ENCODE measurements at places on chromosomes 12 and 14.

GRCh38 chr14:63672417-63673180 is 30.9 kb upstream of the WDR89 start:
- no peak for DNase-seq

- DNase-seq = no peak
Measured at GRCh38 chr14:43406931-43407330, 1100.2 kb downstream of the FSCB start.

GRCh38 chr12:92595663-92596062 is 107.1 kb upstream of the PLEKHG7 start:
- no peak for DNase-seq

DNA sequence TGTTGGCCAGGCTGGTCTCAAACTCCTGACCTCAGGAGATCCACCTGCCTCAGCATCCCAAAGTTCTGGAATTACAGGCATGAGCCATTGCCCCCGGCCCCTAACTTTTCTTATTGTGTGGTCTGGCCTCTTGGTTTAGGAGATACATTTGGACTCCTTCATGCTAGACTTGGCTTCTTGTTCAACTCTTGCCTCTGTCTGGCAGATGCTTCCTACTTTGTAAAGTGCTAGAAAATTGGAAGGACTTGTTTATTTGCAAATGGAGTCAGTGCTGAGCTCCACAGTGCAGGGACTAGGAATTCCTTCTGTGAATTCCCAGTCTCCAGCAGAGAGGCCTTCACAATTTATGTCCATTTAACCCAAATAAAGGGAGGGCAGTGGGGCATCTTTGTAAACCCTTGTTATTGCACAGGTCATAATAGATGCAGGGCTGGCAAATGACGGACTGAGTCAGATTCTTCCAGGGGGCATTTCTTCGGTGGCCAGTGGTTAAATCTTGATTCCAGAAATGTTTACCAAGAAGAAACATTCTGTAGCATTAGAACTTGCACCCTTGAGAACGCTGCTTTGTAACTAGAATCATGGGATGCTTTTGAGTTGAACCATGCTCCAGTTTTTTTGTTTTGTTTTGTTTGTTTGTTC is 73.8 kb upstream of the TBX3 start:
- DNase-seq = no peak

DNA sequence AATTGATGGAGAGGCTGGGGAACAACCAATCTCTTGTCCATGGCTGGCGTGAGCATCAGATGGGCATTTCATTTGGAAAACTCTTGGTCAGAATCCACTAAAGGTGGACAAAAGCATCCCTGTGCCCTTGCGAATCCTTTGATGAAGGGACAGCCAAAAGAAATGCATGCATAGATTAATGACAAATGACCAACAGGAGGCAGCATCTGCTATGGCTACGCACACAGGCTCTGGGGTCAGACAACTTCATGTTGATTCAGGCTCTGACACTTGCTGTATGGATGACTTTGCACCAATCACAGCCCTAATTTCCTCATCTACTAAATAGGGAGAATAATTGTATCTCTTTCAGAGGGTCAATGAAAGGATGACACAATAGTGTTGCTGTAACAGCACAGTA is 117.5 kb downstream of the ASCL4 start:
- no peak for DNase-seq

GRCh38 chr12:113290506-113290905 is 44.4 kb downstream of the SLC8B1 start:
- DNase-seq = no peak

DNA sequence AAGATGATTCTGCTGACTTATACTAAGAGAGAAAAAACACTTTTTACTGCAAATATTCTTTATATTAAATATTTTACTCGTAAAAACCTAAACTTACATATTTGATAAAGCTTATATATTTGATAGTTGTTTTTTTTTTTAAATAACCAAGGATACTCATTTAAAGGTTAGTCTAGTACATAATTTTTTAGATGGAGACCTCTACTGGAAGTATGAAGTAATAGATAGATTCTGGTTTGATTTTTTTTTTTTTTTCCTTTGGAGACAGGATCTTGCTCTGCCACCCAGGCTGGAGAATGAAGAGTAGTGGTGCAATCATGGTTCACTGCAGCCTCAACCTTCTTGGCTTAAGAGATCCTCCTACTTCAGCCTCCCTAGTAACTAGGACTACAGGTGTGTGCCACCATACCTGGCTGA is 16.4 kb downstream of the ARID2 start:
- DNase-seq = no peak

DNA sequence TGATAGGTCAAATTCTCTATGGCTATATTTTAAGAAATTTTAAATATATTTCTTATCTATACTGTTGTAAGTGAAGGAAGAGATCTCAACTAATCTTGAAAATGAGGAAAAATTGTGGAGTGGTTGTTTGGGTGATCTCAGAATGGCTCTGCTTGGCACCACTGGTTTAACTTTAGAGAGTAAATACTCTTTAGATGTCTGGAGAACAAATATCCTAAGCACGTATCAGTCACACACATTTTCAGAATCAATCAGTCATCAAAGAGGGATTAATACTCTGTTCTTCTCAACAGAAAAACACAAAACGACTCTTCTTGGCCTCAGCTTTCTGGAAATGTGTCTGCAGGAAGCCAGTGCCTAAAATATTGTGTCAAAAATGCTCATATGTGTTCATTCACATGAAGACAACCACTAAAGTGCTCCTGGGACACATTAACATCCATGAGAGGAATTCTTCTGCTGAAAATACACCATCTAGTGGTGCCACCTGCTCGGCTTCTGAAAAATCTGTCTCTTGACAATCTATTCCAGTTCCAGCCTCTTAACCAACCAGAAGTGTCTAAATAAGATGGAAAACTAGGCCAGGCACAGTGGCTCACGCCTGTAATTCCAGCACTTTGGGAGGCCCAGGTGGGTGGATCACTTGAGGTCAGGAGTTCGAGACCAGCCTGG is 81.1 kb upstream of the CCDC198 start:
- DNase-seq = no peak

DNA sequence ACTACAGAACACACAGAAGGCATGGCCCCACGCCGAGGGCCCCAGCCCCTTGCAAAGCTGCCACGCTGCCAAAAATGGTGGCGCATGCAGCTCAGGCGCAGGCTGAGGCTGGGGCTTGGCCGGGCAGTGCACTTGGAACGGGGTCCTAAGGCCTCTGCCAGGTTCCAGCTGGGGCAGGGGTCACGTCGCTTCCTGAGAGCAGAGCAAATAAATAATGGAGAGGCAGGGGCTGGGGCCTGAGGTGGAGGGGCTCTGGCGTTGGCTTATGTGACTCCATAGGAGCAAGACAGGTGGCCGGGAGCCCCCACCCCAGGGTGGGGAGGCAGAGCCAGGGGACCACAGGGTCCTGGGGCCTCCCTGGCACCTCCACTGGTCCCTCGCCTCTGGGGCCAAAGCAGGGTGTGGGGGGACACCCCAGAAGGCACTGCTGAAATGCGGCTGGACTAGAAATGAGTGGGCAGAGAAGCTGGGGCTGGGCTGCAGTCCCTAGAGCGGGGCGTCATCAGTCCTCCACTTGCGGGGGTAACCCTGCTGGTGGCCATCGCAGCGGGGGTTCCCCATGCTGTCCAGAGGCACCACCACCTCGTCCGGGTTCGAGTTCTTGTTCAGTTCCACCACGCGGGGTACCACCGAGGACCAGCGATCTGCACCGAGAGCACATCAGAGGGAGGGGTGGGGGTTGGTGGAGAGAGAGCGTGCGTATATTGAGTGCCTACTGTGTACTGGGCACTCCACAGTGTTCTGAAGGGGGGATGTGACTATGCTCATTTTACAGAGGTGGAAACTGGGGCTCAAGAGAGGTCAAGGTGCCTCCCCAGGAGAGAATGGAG is 49.8 kb downstream of the TRPV4 start:
- no peak for DNase-seq

GRCh38 chr12:104510145-104510872 is 53.6 kb downstream of the CHST11 start:
- DNase-seq = no peak

GRCh38 chr14:84129941-84130340 is 1400.0 kb upstream of the FLRT2 start:
- DNase-seq = no peak

DNA sequence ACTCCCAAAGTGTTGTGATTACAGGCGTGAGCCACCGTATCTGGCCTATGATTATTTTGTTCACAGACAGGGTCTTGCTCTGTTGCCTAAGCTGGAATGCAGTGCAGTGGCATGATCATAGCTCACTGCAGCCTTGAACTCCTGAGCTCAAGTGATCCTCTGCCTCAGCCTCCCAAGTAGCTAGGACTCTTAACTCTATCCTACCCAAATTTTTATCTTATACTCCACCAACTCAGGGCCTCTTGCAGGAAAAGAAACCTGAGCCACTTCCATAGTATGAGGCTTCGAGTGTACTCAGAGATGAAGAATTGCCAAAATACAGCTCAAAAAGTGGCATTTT is 828 bp downstream of the MMAB start:
- no peak for DNase-seq

GRCh38 chr14:35079742-35080141 is 33.7 kb downstream of the FAM177A1 start:
- DNase-seq = no peak

DNA sequence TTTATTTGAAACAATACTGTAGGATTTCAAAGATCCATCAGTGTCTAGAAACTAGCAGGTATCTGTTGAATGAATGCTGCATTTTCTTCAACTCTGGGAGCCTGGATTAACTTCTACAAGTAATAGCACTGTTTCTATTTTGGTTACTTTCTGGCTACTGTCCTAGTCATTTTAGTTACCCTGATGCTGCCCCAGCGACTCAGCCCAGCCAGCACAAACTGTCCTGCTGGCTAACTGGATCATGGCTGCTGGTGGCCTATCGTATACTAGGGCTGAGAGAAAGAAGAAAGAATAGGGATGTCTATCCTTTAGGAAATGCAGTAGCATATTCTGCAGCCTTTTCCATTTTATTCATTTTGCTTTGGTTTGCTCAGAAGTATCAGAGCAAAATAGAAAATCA is 53.9 kb downstream of the NTN4 start:
- DNase-seq = no peak

DNA sequence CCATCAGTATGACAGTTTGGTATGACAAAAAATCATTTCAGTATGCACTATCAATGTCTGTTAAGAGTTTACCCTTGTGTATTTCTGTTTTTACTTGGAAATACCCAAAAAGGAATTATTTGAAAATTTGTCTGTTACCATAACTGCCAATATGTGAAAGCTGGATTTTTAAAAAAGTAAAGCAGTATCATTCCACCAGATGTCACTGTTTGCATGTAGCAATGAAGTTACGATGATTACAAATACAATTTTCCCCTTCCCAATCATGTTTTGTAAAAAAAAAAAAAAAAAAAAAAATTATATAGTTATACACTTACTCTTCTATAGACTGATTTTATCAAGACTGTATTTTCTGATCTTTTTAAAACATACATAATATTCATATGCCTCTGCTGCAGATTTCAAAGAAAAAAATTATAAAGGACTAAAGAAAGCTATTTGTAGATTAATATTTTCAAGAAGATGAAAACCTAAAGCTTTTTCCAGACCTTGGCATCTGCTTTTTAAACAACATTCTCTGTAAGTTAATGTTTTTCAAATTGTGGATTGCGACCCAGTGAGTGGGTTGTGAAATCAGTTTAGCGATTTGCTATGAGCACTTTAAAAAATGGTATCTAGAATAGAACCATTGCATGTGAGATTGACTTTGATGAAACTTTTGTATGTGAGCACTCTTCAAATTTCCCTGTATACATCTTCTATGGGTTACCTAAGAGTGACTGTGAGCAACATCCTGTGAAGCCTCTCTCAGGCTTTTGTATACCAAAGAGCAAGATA is 114.2 kb downstream of the TTC6 start:
- DNase-seq = peak; percentile 1

- no peak for DNase-seq
Measured at GRCh38 chr12:28114488-28114887, 75.8 kb upstream of the CCDC91 start.

GRCh38 chr12:21892341-21892740 is 48.9 kb downstream of the ABCC9 start:
- DNase-seq = no peak

DNA sequence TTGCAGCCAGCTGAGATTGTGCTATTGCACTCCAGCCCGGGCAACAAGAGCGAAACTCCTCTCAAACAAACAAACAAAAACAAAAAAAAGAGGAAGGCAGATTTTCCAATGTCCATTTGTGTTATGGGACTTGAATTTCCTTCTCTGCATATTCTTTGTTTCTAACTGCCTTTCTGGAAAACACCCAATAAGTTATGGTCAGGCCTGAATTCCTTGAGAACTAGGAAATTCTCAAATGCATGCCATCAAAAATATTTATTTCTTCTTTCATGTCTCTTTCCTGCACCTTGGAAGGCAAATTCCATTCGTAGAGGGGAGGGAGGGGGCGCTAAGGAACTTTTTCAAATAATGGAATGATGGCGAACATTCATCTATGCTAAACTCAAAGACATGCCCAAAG is 117.6 kb upstream of the TMCC3 start:
- no peak for DNase-seq

- no peak for DNase-seq
Measured at GRCh38 chr14:104732931-104733681, 9.1 kb downstream of the ADSS1 start.

DNA sequence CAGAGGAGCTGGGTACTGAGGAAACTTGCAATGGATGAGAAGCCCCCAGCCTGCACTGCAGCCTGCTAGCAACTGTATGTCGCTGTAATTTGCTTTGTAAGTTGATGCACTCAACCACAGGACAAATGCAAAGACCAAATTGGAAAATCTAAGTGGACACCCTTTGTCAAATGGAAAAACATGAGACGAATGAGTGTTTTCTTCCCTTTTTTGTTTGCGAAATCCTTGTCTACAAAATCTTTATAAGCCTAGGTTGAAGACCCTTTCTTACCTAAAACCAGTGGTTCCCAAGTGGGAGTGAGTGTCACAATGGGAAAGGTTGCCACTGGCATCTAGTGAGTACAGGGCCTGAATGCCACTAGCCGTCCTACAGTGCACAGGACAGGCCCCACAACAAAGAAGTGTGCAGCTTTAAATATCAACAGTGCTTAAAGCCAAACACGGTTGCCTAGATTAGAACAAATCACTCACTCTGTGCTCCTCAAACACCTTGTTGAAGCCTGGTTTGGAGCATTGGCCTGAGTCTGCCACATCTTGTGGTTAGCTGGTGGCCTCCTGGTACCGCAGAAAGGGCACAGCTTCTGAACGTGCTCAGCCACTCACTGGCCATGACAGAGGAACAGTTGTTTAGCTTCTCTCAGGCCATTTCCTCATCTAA is 7.6 kb upstream of the VASH1 start:
- DNase-seq = no peak

- DNase-seq = no peak
Measured at GRCh38 chr12:81957631-81958030, 198.5 kb upstream of the PPFIA2 start.

DNA sequence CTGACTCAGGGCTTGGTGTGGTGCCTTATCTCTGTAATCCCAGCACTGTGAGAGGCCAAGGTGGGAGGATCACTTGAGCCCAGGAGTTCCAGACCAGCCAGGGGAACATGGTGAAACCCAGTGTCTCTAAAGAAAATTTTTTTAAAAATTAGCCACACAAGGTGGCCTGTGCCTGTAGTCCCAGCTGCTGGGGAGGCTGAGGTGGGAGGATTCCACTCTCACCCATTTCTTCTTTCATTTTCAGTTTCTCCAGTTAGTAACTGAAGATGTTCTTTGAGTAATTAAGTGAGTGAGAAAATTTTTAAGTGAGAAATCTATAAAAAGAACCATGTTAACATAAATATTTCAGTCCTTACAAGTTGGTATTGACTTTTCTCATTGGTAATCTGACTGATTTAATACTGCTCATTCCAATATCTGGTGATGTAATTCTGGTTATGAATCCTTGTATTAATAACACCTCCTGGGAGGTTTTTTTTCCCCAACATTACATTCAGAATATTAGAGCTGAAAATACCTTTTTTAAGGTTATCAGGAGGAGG is 6.1 kb downstream of the METTL3 start:
- no peak for DNase-seq
